ENCODE measurements at places on chromosomes 7 and 10. TPM values are rescaled to one million over a fixed set of nuclear protein-coding genes. Genes with fewer than 3 reads are reported as not detected.

DNA sequence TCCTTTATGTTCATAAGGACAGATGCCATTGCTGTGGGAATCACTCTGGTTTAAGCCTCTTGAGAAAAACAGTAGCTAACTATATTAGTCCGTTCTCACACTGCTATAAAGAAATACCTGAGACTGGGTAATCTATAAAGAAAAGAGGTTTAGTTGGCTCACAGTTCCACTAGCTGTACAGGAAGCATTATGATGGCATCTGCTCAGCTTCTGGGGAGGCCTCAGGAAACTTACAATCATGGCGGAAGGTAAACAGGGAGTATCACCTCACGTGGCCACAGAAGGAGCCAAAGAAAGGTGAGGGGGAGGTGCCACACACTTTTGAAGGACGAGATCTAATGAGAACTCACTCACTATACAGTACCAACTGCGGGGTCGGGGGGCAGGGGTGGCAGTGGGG is 2.9 kb upstream of the CAV2 start:
- no peaks in the 10 kb centered on the region for H3K36me3 ChIP-seq
- no peaks in the 10 kb centered on the region for H3K27me3 ChIP-seq
- no peak for DNase-seq
- H3K4me3 ChIP-seq = no peak overlapping the region
- H3K4me1 ChIP-seq = no peaks in the 10 kb centered on the region

DNA sequence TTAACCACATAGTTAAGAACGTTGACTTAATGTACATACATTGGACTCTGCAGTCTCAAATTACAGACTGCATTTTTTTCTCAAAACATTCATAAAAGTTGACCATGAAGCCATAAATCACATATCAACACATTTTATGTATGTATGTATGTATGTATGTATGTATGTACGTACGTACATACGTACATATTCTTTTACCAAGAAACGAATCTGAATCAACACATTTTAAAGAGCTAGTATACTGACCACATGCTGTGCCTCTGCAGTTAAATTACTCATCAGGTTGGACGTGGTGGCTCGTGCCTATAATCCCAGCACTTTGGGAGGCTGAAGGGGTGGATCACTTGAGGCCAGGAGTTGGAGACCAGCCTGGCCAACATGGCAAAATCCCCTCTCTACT is 105.8 kb downstream of the GPR158 start:
- no peak overlapping the region for H3K4me3 ChIP-seq
- no peaks in the 10 kb centered on the region for H3K36me3 ChIP-seq

- no peaks in the 10 kb centered on the region for H3K36me3 ChIP-seq
- no peak overlapping the region for H3K27ac ChIP-seq
- H3K4me3 ChIP-seq = no peak overlapping the region
- H3K27me3 ChIP-seq = no peaks in the 10 kb centered on the region
These were observed 69.9 kb downstream of the ASAH2B start for GRCh38 chr10:50809596-50809995.

DNA sequence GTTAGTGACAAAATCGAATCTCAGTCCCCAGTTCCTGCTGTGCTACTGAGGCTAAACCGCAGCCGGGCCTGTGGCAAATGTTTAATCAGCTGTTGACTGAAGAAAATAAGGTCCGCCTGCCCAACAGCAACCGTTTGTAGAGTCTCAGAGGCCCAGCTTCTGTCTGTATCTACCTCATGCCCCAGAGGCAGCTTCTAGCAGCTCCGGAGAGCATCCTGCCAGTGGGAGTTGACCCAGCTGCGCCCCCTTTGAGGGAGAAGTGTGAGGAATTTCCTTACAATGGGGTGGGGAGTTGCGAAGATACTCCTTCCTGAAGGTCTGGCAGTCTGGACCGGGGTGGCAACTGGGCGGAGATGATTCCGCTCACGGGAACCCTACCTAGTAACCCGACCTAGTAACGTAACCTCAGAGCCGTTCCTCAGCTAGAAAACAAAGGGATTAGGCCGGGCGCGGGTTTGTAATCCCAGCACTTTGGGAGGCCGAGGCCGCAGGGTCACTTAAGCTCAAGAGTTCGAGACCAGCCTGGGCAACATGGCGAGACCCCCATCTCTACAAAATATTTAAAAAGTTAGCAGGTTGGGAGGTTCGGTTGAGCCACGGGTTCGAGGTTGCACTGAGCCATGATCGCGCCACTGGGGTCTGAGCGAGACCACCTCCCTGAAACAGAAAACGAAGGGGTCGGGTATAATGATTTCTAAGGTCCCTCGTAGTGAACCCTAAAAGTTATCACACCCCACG is 846 bp upstream of the ZNF775 start:
- H3K36me3 ChIP-seq = no peaks in the 10 kb centered on the region
- H3K27me3 ChIP-seq = no peaks in the 10 kb centered on the region
- peaks cover 28% of the 10 kb centered on the region for H3K4me1 ChIP-seq
- DNase-seq = peak; percentile 69
- H3K27ac ChIP-seq = peak overlapping the region; percentile 92
- peak overlapping the region; percentile 95 for H3K4me3 ChIP-seq

DNA sequence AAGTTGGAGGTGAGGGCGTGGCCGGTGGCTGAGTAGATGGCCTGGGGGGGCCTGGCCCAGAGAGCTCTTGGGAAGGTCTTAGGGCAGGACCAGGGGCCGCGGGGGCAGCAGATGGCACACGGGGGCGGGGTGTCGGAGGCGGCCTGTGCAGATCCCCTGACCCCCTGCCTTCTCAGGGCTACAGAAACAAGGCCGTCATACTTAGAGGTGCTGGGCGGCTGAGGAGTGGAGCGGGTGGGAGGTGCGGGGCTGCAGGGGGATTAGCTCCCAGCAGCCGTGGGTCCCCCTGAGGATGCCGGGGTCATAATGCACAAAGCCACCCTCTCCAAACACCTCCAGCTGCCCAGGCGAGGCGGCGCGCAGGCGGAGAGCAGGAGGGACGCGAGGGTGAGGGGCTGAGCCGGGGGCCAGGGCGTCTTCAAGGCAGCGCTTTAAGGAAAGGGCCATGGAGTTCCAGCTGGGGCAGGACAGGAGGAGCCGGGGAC is 40.4 kb upstream of the ZNF32 start:
- H3K4me1 ChIP-seq = no peaks in the 10 kb centered on the region
- no peaks in the 10 kb centered on the region for H3K36me3 ChIP-seq
- no peak for DNase-seq
- H3K4me3 ChIP-seq = no peak overlapping the region
- no peak overlapping the region for H3K27ac ChIP-seq

OR2A5 gene
- total RNA-seq = not detected

CTAGE8 gene
- total RNA-seq = not detected

WNT16 gene
- 0.22 TPM for total RNA-seq

ASAH2 gene
- total RNA-seq = 2.0 TPM

NEUROG3 gene
- total RNA-seq = not detected

ASB10 gene
- 9.7 TPM for total RNA-seq

Measured in psoas muscle (tissue), 8 donors.